Spleen (tissue), 13 donors: ENCODE measurements at places on chromosomes 5 and 9. TPM values are rescaled to one million over a fixed set of nuclear protein-coding genes. Genes with fewer than 3 reads are reported as not detected.

- DNase-seq, result no peak
Measured at GRCh38 chr9:123008909-123009308, 24.6 kb upstream of the GPR21 start.

GRCh38 chr5:43432486-43433375 lies 20.5 kb upstream of the CCL28 start:
- DNase-seq, result no peak

DNA sequence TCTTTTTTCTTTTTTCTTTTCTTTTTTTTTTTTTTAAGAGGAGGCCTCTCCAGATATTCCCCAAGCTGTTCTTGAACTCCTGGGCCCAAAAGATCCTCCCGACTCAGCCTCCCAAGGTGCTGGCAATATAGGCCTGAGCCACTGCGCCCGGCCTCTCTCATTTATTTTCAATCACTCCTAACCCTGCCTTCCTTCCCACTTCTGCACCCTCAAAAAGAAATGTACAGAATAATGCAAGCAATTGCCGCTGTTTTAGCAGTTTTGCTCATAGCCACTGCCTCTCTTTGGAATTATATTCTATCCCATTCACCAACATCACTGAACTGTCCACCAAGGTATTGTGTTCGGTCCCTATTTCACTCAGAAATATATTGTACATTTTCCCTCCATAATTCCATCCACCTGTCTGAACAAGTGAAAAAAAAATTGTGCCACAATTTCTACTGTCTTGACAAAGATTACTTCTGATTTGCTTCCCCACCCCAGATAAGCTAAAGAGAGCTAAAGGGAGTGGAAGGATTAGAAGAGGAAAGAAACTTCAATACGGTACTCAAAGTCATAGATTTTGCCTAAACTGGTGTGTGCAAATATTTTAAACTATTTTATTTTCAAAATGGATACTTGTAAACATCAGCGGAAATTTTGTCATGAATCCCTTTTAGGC lies 1.9 kb downstream of the FNBP1 start:
- DNase-seq, result no peak

GRM6 gene
- total RNA-seq, result not detected

INSYN2B gene
- 1.1 TPM for total RNA-seq

GRCh38 chr5:77871946-77872345 lies 95.8 kb upstream of the TBCA start:
- DNase-seq, result no peak

- no peak for DNase-seq
Measured at GRCh38 chr9:126293522-126293889, 33.1 kb upstream of the MVB12B start.

DNA sequence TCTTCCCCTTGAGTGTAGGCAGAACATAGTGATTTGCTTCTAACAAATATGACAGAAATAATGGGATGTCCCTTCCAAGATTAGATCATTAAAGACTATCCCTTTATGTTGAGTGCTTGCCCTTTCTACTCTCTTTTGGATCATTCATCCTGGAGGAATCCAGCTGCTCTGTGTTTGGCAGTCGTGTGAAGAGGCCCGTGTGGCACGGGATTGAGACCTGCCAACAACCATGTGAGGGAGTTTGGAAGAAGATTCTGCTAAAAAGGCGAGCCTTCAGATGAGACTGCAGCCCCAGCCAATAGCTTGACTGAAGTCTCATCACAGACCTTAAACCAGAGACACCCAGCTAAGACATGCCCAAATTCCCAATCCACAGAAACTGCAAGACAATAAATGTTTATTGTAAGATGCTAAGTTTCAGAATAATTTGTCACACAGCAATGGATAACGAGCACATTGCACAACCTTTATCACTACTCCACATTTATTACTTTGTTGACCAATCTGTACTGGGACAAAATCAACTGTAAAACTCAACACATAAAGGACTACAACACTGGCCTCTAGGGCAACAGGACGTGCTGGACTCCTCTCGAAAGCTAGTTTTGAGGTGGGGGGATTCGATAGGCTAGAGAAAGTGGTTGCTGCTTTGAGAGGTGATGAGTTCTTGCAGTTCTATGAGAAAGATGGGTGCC lies 42.8 kb downstream of the ANGPTL2 start:
- no peak for DNase-seq

CDH18 gene
- not detected for total RNA-seq

DNA sequence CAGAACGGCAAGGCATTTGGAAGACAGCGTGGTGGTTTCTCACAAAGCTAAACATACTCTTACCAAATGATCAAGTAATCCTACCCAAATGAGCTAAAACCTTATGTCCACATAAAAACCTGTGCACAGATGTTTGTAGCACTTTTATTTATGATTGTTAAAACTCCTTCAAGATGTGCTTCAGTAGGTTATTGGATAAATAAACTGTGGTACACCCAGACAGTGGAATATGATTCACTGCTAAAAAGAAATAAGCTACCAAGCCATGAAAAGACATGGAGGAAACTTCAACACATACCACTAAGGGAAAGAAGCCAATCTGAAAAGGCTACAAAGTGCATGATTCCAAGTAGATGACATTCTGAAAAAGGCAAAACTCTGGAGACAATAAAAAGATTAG lies 94.2 kb downstream of the FOXD1 start:
- DNase-seq, result no peak

GRCh38 chr5:125109293-125109692 lies 362.9 kb upstream of the ZNF608 start:
- DNase-seq, result no peak

DNA sequence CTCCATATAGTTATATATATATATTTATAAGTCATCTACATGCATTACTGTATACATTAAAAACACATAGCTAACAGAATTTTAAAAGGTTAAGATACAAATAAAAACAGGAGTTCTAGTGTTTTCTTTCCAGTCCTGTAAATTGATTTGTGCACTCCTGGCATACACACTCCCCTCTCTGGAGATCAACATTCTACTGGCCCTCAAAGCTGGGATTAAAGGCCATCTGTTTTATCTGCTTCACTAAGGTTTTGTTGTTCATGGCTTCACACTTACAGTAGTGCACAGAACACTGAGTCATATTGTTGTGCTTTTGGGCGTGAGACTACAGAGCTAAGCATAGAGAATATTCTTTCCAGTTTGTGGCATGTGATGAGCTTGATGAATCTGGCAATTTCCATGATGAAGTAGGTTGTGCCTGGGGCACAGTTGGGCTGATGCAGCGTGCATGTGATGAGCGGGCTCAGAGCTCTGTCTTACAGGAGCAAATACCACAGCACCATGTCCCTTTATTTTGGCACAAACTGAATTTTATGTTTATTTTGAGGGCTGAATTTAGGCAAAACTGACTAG lies 98.2 kb downstream of the TAF11L14 start:
- DNase-seq, result no peak

LVRN gene
- 0.33 TPM for total RNA-seq

CD74 gene
- total RNA-seq, result 4,229 TPM

CSNK1G3 gene
- 51.6 TPM for total RNA-seq

GRCh38 chr9:78574354-78575045 lies 277.6 kb downstream of the PSAT1 start:
- no peak for DNase-seq

DNA sequence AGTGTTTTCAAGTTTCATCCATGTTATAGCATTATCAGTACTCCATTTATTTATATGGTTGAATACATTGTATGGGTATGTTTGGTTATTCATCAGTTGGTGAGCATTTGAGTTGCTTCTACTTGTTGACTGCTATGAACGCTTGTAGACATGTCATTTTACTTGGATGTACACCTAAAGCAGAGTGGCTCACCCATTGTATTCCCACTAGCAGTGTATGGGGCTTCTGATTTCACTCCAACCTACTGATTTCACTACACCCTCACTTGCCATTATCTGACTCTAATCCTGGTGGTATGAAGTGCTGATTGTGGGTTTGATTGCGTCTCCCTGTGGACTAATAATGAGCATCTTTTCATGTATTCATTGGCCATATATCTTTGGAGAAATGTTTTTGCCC lies 9.5 kb downstream of the NPM1 start:
- no peak for DNase-seq

GRCh38 chr5:31156631-31157160 lies 36.8 kb upstream of the CDH6 start:
- DNase-seq, result no peak

ZNF169 gene
- total RNA-seq, result 19.3 TPM

DNA sequence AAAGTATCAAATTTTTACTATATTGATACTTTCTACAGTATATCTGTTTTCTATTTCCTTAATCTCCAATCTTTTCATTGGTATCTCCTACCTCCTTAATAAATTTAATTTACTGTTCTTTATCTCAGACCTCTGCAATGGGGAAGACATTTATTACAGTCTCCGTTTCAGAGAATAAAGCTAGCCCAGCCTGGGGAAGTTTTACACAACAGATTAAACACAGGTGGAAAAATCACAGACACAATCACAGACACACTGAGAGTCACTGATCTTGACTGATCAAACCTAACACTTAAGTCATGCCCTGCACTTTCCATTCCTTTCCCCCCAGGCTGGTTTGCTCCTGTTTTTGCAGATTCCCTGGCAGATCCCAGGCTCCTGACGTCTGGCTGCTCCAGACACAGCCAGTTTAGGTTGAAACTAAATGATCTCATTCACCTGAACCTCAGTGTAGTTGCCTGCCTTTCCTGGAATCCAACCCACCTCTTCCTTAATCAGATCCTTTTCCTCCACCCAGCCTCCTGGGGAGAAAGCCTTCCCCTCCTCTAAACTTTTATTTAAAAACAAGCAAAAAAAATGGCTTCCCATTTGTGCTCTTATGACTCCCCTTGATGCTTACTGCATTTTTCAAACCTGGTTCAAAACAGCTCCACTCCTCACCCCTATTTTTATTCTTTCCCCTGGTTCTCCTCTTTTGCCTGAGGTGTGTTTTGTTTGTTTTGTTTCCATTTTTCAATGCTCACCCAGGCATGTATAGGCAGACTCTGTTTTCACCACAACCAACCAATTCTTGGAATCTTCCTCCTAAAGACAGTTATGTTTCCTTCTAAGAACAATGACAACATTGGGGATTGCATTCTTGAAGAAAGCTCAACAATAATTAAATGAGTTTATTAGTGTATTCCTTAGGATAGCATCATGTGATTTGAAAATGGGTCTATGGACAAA lies 29.5 kb upstream of the OSMR start:
- DNase-seq, result no peak

CRB2 gene
- total RNA-seq, result 2.3 TPM

TAF11L10 gene
- total RNA-seq, result not detected

- DNase-seq, result no peak
Measured at GRCh38 chr5:31781772-31782171, 142.8 kb downstream of the PDZD2 start.
